Suppressor macrophage (primary cell): ENCODE measurements at places on chromosomes 2 and 18.

GRCh38 chr2:112074506-112074905 lies 19.4 kb downstream of the TMEM87B start:
- peak; percentile 45 for DNase-seq

GRCh38 chr18:63511285-63511684 lies 30.9 kb upstream of the SERPINB12 start:
- DNase-seq: peak; percentile 67

GRCh38 chr2:42651057-42651456 lies 82.6 kb downstream of the MTA3 start:
- no peak for DNase-seq

- DNase-seq: no peak
These were observed 381.9 kb downstream of the KCNJ3 start for GRCh38 chr2:155080373-155080772.

DNA sequence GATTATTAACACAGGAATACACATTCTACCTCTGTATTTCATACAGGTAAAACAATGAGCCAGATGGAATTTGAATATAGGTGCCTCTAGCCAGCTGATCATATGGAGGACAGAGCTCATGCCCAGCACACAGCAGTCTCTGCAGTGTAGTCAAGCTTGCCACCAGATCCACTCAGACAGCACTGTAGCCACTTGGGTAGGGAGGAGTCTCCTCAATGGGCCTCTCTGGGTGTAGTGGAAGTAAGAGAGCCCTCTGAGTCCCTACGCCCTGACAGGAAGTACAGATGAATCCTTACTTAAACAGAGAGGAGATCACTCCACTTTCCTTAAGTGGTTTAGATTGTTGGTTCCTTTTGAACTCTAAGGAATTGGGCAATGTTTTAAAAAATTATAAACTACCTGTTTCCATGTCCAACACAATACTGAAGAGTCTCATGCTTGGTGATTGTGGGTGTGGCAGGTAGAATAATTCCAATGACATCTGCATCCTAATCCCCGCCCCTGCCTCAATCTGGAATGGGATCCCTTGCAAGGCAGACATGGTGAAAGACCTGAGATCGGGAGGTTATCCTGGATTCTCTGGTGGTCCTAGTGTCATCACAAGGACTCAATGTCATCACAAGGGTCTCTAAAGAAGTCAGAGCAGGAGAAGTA lies 23.0 kb upstream of the TMEM200C start:
- DNase-seq: no peak

- peak; percentile 56 for DNase-seq
These were observed 206.1 kb upstream of the HDAC4 start for GRCh38 chr2:239606741-239607516.

DNA sequence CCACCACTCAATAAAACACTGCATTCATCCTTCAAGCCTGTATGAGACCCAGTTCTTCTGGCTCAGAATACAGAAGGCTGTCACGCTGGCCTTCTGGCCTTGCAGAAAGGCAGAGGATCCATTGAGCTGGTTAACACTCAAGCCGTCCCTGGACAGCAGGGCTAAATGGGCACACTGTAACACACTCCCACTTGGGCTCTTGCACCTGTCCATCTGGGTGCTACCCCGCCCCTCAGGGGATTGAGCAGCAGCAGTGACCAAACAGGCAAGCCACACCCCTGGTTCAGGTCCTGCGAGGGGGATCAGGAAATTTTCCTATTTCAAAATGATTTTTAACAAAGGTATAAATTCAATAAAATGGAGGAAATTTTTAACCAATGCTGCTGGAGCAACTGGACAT lies 936.0 kb downstream of the CNTNAP5 start:
- no peak for DNase-seq

- DNase-seq: no peak
These were observed 11.3 kb upstream of the COPS8 start for GRCh38 chr2:237074211-237074993.

- peak; percentile 6 for DNase-seq
These were observed 56.4 kb upstream of the LRRC30 start for GRCh38 chr18:7174344-7175095.

- DNase-seq: no peak
These were observed 259.2 kb downstream of the OSR1 start for GRCh38 chr2:19099181-19099580.

DNA sequence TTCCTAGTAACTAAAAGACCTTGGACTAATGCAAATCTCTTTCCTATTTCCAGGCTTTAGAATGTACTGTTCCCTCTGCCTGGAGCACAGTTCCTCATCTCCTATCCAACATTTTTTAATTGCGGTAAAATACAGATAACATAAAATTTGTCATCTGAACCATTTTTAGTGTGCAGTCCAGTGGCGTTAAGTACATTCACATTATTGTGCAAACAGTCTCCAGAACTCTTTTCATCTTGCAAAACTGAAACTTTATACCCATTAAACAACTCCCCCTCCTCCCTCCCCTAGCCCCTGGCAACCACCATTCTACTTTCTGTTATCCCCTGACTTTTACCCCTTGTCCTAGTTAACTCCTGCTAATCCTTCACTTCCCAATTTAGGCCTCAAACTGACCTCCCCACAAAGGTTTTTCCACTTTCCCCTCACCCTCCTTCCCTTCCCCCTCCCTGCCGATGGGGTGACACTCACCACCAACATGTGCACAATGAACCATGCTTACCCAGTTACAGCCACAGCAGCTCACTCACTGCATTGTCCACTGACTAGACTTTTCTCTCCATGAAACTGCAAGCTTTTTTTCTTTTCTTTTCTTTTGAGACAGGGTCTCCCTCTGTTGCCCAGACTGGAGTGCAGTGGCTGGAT lies 54.8 kb downstream of the KIAA2012 start:
- DNase-seq: no peak

GRCh38 chr2:109637749-109638570 lies 23.8 kb downstream of the SOWAHC start:
- DNase-seq: peak; percentile 61

- peak; percentile 18 for DNase-seq
These were observed 692.3 kb downstream of the RNF144A start for GRCh38 chr2:7609556-7609955.

- no peak for DNase-seq
These were observed 209.0 kb downstream of the L3MBTL4 start for GRCh38 chr18:6205706-6206105.

DNA sequence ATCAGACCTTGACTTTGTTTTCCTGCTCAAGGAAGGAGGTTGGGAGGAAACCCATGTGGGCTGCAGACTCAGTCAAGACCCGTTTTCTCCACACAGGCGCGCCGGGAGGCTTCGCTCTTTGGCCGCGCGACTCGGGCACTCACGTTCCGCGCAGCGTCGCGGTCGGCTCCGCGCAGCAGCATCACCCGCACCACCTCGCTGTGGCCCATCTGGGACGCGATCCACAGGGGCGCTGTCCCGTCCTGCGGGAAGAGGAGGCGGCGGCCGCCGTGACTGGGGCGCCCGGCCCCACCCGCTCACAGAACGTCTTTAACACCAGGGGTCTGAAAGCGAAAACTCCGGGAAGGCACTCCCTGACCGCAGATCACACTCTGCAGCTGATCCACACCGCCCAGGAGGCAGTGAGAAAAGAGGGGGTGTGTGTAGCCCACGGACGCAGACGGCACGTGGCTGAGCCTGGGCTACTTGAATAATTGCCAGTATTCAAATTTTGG lies 33.1 kb upstream of the NPC1 start:
- DNase-seq: peak; percentile 69

DNA sequence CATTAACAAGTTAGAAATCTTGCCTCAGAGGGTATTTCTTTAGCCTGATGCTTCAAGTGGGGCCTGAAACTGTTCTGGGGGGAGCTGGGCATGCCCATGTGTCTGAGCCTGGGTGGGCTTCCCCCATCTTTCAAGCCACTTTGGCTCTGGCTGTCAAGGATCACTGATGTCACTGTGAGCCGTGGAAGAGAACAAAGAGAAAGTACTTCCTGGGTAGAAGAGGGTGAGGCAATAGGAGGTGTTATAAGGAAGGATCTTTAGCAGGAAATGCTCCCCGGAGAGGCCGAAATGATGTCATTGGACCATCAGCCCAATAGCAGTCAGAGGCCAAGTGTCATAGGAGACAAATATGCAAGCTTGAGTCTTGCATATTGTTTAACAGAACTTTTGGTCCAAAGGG lies 228.4 kb upstream of the MEX3C start:
- DNase-seq: no peak

GRCh38 chr2:128408349-128409305 lies 90.0 kb upstream of the HS6ST1 start:
- no peak for DNase-seq

GRCh38 chr2:7083580-7084509 lies 166.6 kb downstream of the RNF144A start:
- peak; percentile 44 for DNase-seq

- no peak for DNase-seq
These were observed 481.9 kb downstream of the METTL4 start for GRCh38 chr18:2089396-2089795.

DNA sequence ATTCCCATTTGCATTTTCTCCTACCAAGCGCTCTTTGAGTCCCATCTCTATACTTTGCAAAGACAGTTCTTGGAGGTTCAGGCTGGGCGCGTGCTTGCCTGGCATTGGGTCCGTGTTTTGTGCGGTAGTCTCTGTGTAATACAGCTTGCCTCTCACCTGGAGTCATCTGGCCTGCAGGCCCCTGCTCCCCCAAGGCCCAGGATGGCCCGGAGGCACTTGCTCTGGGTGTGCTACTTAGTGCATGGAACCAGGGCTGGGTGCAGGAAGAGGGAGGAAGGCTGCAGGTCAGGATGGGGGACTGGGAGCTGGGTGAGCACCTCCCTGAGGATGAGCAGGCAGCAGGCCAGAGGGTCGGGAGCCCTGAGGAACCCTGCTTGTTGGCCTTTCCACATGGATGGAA lies 220.9 kb downstream of the LDLRAD4 start:
- DNase-seq: no peak

DNA sequence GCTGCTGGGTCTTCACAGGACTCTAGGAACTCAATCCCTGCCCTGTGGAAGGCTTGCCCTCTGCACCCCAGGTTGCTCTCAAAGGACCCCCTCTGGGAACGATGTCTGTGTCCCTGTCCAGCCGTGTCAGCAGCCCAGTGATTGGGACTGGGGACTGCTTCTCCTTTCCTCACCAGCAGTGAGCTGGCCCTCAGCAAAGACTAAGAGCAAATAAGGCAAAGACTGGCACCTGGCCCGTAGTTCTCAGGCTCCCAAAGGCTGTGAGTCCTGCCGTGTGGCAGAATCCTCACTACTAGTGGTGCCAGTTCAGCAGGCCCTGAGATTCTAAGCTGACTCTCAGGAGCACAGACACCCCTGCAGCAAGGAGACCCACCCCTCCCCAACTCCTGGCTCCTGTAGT lies 47.8 kb downstream of the TMEM163 start:
- no peak for DNase-seq

DNA sequence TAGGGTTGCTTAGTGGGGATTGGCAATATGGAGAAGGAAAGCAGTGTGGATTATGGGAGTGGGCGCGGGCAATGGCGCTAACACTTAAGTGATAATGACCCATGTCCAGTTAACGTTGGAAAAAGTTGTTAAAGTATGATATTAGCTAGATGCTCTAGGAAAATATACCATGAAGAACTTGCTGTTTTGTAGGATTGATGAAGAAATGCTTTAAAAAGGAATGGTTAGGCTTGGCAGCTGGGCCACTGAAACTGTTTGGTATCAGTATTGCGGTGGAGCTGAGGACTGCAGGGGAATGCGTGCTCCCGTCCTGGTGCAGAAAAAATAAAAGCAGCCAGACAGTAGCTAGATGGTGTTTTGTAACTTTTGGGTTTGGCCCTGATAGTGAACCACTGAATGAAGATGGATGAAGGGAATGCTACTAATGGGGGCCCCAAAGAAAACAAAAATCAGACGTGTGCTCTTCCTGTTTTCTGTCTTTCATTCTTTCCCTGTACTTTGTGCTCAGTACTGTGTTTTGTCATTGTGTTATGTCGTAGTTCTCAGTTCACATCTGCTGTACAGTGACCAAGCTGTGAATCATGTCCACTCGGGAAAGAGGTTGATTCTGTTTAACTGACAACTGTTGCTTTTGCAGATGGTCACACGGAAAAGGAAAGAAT lies 999 bp downstream of the INSIG2 start:
- peak; percentile 51 for DNase-seq

DNA sequence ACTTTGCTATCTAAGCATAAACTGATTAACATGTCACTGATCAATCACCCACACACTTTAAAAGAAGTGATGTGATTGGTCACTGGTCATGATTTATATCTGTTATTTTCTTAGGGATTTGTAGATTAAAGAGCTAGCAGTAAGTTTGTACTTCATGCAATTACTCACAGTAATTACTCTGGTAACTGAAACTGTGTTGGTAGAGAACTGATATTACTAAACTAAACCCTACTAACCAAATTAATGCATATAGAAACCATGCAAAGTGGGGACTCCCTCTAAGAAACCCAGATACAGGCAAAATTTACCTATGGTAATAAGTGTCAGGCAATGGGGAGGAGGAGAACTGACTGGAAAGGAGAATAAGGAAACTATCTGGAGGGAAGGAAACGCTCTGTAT lies 44.8 kb upstream of the C2orf15 start:
- DNase-seq: no peak

DNA sequence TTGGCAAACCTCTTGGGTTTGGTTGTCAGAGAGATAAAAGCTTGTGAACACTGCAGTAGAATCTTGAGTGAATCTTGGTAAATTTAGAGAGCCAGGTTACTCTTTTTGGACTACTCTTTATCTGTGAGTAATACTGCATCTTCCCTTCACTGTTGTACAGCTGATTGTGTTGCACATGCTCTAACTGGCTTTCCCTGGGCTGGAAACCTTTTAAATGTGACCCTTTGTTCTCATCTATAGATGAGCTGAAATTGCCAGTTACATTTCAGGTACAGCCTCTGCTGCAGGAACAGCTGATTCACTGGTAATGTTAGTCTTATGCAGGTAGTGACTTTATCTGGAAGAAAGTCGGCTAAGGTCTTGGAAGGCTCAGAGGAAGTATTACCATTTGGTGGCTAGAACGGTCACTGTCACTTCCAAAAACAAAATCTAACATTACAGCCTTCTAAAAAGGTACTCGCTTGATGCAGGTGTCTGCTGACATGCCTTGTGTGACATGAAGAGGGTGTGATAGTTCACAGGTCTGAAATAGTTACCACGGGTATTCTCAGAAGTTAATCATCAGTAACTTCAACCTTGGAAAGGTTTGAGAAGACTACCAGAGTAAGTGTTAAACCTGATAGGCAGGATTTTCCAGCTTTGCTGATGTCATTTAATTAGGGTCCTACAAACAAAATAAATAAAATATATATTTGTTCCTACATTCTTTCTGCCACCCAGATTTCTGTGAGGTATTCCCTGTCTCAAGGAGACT lies 851.1 kb downstream of the SLC4A3 start:
- no peak for DNase-seq

- no peak for DNase-seq
These were observed 303.9 kb downstream of the ETAA1 start for GRCh38 chr2:67701011-67701410.

- DNase-seq: peak; percentile 85
These were observed 3.5 kb upstream of the EMILIN1 start for GRCh38 chr2:27074738-27075565.

- DNase-seq: no peak
These were observed 17.8 kb upstream of the SMAD7 start for GRCh38 chr18:48968412-48969215.

DNA sequence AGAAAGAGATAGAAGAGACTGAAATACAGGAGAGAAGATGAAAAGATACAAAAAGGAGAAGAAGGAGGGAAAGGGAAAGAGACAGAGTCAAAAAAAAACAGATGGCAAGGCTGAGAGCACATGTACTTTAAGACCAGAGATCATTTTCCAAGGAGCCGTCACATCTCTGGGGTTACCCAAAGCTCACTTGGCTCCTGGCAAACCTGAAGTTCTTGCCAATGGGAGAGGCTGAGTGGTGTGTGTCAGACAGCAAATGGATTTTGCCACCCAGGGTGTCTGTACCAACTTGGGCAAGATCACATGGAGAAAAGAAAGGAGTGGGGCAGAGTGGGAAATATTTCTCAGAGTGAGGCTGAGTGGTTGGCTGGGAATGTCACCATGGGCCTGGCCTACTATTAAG lies 219.3 kb upstream of the TNP1 start:
- DNase-seq: no peak
